Ureter (tissue), 1 donor: ENCODE measurements at places on chromosomes 1 and 21. TPM values are rescaled to one million over a fixed set of nuclear protein-coding genes. Genes with fewer than 3 reads are reported as not detected.

GRCh38 chr1:98898940-98899339 is 105.7 kb downstream of the PLPPR5 start:
- no peak for DNase-seq

GRCh38 chr1:47405697-47406096 is 10.4 kb upstream of the FOXE3 start:
- no peak for DNase-seq

GRCh38 chr1:94099303-94099702 is 21.6 kb downstream of the ABCA4 start:
- DNase-seq, result no peak

- no peak for DNase-seq
Observed at GRCh38 chr21:26457817-26458216, 115.3 kb downstream of the CYYR1 start.

- DNase-seq, result no peak
Observed at GRCh38 chr1:27003745-27004470, 8.7 kb downstream of the TENT5B start.

GRCh38 chr1:51641096-51641495 is 24.2 kb downstream of the OSBPL9 start:
- no peak for DNase-seq

- DNase-seq, result no peak
Observed at GRCh38 chr1:101546885-101547284, 310.1 kb downstream of the S1PR1 start.

DNA sequence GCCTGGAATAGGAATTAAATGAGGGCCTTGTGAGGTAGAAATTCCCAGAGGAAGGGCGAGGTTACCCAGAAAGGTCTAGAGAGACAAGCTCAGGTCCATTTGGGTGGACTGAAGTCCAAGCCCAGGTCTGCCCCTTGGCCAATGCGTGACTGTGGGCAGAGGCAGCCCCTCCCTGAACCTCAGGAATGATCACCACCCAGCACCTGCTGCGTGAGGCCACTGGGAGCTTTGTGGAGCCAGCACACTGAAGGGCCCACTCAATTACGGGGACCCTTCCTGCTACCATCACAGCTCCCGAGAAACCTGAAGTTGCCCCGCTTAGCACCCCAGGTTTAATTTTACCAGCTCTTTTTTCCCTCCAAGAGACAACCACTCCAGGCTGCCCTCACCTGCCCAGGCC is 6.5 kb upstream of the MATN1 start:
- DNase-seq, result no peak

DNA sequence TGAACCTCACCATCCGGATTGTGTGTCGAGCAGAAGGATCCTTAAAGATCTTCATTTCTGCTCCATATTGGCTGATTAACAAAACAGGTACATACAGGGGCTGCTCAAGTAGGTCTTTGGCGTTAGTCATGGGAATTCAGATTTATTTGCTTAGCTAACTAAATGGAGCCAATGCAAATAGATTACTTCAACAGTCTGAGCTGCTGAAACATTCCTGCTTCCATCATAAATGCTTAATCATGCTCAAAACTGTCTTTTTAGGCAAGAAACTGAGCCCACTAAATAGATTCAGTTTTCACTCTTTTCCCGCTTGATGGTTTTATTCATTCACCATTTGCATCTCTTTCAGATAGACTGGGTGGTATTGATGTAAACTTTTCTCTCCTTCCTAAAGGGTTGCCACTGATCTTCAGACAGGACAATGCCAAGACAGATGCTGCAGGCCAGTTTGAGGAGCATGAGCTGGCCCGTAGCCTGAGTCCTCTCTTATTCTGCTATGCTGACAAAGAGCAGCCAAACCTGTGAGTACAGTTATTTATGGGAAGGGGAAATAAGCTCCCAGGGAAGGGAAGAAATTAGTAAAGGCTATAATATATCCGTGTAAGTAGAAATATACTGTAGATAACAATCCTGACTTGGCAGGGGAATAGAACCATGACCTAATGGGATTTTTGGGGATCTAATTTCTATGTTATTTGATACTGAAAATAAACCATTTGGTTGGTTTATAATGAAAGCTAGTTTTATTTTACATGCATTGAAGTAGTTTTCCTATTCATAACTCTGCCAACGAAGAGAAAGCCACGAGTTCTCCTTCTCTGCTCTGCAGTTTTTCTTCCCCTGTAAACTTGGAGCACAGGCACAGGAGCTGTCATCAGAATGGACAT is 126.4 kb downstream of the VPS13D start:
- no peak for DNase-seq

DNA sequence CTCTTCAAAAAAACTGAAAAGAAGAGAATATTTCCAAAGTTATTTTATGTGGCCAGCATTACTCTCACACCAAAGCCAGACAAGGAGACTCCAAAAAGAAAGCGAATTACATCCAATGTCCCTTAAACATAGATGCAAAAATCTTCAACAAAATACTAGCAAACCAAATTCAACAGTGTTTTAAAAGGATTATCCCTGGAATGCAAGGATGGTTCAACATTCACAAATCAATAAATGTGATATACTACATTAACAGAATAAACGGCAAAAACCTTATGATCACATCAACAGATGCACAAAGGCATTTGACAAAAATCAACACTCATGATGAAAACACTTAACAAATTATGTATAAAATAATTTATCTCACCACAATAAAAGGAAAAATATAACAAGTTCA is 207.8 kb downstream of the DENND1B start:
- no peak for DNase-seq

- DNase-seq, result peak; percentile 12
Observed at GRCh38 chr1:7267493-7267892, 482.2 kb downstream of the CAMTA1 start.

GRCh38 chr21:45505416-45506021 is 36.7 kb downstream of the SLC19A1 start:
- no peak for DNase-seq

GRCh38 chr21:43593078-43593477 is 66.2 kb downstream of the HSF2BP start:
- no peak for DNase-seq

DNA sequence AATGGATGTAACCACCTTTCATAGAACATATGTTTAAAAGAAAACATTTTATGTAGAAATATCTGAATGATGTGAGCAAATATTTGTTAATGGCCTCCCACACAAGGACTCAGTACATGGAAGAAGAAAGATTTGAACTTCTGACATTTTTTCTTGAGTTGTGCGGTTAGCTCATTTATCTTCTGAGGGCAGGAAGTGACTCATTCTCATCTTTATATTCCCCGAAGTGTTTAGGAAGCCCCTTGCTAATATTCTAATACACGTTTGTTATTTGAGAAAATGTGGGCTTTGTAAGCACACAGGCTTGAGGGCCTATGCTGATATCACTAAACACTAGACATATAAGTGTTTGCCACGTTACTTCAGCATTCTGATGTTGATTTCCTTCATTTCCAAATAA is 392.5 kb upstream of the PTBP2 start:
- DNase-seq, result no peak

- DNase-seq, result no peak
Observed at GRCh38 chr1:228430243-228430642, 13.6 kb upstream of the TRIM17 start.

Gene HSD11B1
- total RNA-seq, result 4.1 TPM

Gene FYB2
- 4.0 TPM for total RNA-seq

Gene SAMD13
- 4.7 TPM for total RNA-seq

Gene IL22RA1
- total RNA-seq, result 0.21 TPM

Gene CHI3L1
- total RNA-seq, result 8.8 TPM

Gene MRPL55
- 43.7 TPM for total RNA-seq

Gene CLDN17
- total RNA-seq, result not detected

Gene FCRL5
- 3.8 TPM for total RNA-seq

Gene CYP4Z1
- 3.5 TPM for total RNA-seq
